ENCODE measurements at places on chromosomes 4 and X.
A peak's percentile ranks its signal among the peaks of the same experiment; 100 is the strongest.

DNA sequence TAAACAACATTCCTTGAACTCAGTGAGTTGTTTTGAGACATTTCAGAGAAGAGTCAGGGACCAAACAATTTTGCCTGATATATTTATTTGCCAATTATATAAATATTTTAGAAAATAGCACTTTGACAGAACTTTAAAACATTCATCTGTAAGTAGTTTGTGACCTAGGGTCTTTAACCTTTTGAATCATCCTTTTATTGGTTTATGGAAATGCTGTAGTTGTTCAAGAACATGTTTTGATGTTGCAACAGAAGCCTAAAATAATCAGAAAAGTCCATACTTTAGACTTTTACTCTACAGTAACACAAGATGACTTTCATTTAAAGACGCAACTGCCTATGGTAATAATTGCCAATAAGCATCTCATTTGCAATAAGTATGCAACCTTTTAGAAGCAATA lies 43.0 kb downstream of the CXCL1 start:
- no peak for DNase-seq

DNA sequence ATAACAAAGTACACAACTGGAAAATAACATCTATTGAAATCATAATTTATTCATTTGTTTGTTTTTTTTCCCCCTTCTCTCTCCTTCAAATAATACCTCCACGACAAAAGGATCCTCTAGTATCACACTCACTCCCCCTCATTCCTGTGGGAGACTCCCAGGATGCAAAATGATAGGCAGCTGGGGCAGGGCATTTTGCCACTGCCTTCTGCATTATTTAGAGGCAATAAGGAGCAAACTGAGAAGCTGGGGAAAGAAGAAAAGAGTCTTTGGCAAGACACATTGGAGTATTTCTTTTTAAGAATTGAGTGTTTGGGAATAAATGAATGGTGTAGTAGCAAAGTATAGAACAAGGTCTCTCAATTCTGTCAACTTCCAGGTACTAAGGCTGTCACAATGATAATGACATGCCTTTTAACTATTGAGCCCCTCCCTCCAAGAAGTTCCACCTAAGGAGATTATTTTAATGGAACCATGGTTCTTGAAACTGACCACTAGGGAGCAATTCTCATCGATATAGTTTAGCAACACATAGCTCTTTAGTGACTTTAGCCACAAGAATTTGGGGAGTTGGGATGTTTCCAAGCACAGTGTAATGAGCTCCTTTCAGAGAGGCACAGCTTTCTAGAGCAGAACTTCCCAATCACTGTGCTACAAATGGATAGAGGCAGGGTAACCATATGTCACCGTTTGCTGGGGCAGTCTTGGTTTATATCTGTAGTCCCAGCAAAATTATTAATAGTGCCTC lies 303.3 kb downstream of the FRMPD4 start:
- peak; percentile 90 for DNase-seq

GRCh38 chr4:38117591-38117990 lies 157.4 kb downstream of the PTTG2 start:
- no peak for DNase-seq

DNA sequence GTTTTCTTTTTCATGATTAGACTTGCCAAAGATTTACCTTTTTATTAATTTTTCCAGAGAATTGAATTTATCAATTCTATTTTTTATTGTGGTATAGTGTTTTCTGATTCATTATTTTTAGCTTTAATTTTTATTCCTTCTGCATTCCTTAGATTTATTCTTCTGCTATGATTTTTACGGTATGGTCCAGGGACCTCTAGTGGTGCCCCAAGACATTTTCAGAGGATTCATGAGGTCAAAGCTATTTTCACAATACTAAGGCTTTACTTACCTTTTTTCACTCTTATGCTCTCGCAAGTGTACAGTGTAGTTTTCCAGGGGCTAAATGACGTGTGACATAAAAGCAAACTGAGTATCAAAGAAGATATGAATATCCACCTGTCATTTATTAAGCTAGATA lies 8.0 kb downstream of the RADX start:
- DNase-seq: peak; percentile 17

DNA sequence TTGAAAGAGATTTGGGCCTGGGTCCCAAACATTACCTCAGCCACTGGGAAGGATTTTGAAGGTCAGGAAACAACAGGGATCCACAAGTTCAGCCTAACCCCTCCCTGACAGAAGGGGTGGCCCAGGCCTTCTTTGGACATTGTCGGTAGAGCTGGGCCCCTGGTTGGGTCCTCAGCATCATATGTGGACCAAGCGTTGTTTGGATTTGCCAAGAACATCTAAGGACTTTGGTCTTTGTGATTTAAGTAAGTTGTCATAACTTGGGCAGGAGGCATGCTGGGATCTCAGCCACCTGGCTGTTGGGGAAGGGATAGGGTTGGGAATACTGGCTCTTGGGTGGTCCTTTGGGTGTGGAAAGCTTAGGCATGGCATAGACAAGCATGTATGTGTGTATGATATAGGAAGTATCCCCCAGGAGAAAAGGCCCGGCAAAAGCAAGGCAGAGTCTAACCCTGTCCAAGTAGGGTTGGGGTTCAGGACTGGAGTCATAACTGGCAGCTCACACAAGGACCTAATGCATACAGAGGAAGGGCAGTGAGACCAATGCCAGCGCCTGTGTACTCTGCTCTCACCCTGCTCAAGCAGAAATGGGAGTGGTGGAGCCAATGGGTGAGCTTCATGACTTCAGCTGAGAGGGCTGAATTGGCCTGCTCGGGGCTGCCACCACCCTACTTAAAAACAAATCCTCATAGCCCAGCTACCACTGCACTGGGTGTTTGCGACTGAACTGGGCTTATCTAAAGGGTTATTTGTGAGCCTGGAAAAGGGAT lies 102.8 kb downstream of the RTL5 start:
- no peak for DNase-seq

- no peak for DNase-seq
These were observed 8.3 kb downstream of the SLC10A6 start for GRCh38 chr4:86840858-86841257.

DNA sequence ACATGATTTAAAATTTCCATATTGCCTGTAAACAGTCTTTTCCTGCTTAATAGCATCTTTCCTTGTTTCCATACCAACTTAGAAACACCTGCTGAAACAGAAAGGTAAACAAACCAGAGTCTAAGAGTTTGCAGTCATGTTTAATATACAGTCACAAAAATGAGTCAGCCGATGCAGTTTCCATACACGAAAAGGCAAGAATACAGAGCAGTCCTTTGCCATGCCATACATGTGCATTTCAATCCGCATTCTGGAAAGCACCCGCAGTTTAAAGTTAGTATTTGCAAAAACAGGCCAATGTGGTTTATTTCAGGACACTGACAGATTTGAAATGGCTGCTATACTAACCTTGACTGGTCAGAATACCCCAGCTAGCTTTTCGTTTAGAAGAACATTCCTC lies 32.1 kb downstream of the ASB5 start:
- DNase-seq: peak; percentile 10

- DNase-seq: peak; percentile 74
These were observed 6.0 kb downstream of the EREG start for GRCh38 chr4:74370912-74371311.

- DNase-seq: peak; percentile 13
These were observed 34.2 kb upstream of the SLIT2 start for GRCh38 chr4:20217521-20217920.

DNA sequence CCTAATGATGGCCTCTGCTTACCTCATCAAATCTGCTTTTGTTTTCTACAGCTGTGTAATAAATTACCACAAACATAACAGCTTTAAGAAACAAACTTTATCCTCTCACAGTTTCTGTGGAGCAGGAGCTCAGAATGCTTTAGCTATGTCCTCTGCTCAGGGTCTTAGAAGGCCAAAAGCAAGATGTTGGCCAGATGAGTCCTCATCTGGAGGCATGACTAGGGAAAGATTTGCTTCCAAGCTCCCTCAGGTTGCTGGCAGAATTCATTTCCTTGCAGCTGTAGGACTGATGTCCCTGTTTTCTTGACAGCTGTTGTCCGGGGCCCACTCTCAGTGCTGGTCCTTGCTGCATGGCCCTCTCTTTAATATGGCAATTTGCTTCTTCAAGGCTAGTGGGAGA lies 116.7 kb upstream of the PDE5A start:
- no peak for DNase-seq

DNA sequence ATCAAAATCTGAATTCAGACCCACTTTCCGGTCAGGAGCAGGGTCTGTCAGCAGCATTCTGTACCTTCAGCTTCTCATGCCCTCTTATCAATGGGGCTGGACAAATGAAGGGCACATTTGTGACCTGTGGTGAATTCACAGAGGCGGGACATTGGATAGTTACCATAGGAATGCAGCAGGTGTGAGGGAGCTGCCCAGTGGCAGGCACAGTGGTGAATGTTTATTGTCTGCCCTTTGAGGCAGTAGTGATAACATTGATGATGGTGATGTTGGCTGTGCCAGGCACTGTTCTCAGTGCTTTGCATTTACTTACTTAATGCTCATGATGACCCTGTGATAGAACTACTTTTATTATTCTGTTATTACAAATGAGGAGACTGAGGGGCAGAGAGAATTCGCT lies 101.2 kb upstream of the KIT start:
- no peak for DNase-seq

DNA sequence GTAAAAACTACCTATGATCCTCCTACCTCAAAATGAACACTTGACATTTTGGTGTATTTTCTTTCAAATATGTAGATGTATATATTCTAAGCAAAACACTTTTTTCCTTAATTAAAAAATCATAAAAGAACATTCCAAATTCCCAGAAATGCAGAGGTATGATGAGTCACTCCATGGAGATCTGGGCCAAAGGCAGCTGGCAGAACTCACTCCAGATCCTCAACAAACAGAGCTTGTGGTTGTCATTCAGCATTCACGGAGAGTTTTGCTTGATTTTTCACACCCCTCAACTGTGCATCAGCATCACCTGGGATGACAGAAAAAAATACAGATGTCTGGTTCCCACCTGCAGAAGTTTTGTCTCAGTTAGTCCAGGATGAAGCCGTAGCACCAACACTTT lies 144.6 kb downstream of the KIT start:
- peak; percentile 22 for DNase-seq

DNA sequence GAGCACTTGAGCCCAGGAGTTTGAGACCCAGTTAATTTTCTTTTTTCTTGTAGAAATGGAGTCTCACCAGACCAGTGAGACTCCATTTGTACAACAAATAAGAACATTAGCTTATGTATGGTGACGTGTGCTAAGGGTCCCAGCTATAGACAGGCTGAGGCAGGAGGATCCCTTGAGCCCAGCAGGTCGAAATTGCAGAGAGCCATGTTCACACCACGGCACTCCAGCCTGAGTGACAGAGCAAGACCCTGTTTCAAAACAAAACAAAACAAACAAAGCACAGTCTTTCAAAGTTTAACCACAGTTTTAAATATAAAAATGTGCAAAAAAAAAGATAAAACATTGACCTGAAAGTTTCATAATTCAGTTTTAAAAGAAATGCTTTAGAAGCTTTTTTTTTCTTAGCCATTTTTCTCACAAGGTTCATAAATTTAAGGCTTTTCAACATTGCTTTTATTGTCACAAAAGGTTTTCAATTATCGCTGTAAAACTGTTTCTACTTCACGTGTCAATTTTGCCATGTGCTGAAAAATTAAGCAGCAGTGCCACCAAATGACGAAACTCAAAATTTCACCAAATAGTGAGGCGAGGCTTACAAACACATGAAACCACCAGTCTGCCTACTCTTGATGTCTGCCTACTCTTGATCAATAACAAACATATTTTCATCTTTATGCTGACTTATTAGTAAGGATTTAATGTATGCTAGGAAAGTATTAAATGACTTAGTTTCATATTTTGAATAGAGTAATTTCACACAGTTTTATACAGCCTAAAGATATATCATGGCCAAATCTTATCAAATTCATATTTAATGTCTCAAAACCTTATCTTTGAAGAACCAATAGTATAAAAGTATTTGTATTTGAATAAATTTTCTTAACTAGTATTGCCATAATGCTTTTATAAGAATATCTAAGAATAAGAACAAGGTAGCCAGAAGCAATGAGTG lies 126.3 kb downstream of the NEK1 start:
- peak; percentile 73 for DNase-seq

- peak; percentile 48 for DNase-seq
These were observed 142.2 kb upstream of the KCNIP4 start for GRCh38 chr4:22090661-22091351.

- no peak for DNase-seq
These were observed 1.3 kb downstream of the TACC3 start for GRCh38 chr4:1722551-1723118.

- DNase-seq: peak; percentile 75
These were observed 103.3 kb downstream of the TMEM144 start for GRCh38 chr4:158313566-158313965.

DNA sequence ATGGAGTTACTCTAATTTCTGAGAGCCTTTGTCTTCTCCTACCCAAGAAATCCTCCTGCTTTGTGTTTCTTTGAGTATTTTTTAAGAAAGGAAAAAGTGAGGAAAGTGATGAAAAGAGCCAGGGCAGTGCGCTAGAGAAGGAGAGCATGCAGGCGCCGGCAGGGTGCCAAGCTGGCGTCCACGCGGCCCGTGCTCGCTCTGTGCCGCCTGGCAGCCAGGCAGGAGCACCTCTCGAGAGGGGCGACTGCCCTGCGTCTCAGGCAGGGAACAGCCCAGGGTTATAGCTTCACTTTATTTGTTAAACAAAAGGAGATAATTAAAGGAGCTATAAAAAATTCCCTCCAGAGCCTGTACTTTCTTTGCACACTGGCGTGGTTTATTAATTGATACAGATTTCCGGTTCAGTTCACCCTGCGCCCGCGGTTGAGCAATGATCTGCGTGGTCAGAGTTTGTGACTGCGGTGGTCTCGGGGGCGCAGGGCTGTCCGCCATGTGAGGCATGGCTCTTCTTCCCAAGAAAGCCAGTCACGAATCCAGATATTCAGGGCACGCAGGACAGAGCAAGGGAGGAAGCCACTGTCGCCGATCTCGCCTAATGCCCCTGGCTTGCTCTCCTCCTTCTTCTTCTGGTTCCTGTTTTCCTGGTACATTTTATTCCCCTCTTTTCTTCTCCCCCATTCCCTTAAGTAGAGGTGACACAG lies 110.8 kb upstream of the PAQR3 start:
- DNase-seq: no peak

- DNase-seq: peak; percentile 38
These were observed 137.6 kb downstream of the TENM3 start for GRCh38 chr4:182380771-182381181.

GRCh38 chr4:53593765-53594164 lies 2.5 kb upstream of the LNX1 start:
- no peak for DNase-seq

DNA sequence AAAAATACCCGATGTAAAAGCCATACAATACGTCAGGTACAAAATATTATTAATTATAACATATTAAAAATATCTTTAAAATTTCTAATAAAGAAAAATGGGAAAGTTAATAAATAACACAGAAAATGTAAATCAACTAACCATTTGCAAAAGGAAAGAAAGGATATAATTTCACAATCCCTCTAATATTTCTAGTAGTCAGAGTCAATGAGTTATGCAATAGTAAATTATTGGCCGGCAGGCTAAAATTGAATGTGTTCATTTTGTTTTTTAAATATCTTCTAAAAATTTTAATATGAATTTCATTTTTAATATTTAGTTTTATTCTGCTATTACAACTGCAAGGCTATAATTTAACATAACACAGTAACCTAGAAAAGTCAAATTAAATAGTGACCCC lies 155.7 kb downstream of the FBXW7 start:
- DNase-seq: no peak

- no peak for DNase-seq
These were observed 440.4 kb upstream of the ADGRL3 start for GRCh38 chr4:60759518-60760245.
